Femur (tissue), 1 donor: ENCODE measurements at places on chromosomes 11 and 22.

GRCh38 chr11:130166457-130166784 lies 6.8 kb downstream of the ST14 start:
- DNase-seq: no peak

DNA sequence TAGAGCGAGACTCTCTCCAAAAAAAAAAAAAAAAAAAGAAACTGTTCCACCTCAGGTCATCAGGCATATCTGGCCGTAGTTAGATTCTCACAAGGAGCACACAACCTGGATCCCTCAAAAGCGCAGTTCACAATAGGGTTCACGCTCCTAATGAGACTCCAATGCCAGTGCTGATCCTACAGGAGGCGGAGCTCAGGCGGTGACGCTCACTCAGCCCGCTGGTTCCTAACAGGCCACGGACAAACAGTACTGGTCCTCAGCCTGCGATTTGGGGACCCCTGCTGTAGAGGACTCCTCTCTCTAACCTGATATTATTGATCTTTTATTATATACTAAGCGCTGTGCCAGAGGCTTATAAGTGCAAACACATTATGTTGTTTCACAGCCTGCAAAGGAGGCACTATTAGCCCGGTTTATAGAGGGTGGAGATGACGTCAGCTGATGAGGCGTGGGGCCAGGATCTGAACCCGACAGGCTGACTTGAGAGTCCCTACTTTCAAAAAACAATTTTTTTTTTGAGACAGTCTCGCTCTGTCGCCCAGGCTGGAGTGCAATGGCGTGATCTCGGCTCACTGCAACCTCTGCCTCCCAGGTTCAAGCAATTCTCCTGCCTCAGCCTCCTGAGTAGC lies 4.9 kb upstream of the MAFF start:
- no peak for DNase-seq

- DNase-seq: no peak
Measured at GRCh38 chr11:117095284-117096161, 2.7 kb downstream of the SIK3 start.

DNA sequence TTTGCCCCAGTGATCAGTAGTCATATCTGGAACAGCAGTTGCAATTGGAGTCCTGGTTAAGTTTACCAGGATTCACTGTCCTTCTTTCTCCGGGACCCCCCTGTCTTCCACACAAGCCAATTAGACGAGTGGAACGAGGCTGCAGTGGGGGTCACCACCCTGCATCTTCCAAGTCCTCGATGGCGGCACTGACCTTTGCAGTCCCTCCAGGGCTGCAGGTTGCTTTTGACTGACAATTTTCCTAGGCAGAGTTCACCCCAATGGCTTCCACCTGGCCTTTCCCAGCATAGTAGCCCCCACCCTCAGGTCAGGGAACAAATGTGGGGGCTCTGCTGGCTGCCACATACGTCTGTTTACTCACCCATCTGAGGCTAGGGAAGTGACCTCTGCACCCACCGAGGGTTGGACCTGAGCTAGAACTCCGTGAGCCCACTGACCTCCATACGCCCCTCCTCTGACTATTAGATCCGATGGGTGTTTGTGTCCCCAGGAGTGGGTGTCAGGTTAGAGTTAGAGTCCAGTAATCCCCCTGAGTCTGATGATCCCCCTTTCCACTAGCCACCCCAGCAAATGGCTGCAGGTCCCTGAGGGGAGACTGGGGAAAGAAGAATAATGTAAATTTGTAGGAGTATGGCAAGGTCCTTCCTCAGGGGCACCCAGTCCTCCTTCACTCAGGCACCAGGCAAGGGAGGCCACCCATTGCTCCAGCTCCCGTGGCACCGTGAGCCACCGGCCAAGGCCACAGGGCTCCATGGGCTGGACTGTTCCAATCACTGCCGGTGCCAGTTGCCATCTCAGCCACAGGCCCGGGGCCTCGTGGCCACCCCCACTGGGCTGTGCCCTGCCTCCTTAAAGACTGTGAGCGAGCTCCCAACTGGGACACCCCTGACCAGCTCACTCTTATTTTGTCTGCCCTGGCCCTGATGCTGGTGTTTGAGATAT lies 5.5 kb downstream of the C11orf21 start:
- DNase-seq: no peak

DNA sequence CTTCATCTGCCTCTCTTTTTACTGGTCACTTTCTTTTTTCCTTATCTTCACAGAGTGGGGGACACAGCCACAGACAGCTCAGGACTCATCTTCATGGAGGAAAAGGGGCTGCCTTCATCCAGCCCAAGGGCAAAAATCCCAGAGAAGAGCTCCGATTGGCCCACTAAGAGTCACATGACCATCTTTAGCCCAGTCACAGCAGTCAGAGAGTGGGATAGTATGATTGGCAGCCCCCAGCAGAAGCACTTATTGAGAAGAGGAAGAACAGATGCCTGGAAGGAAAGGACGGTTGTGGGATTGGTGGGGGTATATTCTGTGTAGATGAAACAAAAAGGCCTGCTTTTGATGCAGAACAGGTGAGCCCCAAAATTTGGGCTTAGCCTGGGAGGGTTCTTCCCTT lies 77.8 kb downstream of the MN1 start:
- no peak for DNase-seq

DNA sequence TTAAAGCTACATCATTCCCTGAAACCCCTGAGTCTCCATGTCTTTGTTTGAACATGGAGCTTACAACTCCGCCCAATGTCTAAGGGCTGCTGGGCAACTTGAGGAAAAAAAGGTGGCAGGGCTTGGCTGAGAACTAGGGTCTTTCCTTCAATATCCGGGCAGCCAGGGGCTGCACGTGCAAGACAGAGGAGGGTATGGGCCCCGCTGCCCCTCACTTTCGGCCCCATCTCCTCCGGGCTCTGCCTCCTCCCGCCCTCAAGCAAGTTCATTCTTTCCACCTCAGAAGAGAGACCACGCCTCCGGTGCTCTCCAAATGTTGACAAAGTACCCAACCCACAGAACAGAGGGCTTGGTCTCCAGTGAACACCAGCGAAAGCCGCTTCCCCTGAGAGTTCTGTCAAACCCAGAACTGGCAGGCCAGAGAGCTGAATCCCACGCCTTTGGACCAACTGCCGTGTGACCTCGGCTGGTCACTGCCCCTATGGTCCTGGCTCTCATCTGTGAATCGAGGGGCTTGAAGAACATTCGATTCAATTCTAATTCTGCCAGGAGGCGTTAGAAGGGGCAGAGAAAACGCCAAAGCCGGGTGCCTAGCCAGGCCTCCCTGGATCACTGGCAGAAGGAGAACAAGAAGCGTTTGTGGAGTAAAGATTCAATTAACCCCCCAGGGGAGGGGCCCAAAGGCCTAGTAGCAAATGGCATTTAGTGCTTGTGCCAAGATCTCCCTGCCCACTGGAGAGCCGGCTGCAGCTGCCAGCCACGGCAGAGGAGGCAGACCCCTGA lies 7.3 kb downstream of the PDGFB start:
- DNase-seq: no peak

DNA sequence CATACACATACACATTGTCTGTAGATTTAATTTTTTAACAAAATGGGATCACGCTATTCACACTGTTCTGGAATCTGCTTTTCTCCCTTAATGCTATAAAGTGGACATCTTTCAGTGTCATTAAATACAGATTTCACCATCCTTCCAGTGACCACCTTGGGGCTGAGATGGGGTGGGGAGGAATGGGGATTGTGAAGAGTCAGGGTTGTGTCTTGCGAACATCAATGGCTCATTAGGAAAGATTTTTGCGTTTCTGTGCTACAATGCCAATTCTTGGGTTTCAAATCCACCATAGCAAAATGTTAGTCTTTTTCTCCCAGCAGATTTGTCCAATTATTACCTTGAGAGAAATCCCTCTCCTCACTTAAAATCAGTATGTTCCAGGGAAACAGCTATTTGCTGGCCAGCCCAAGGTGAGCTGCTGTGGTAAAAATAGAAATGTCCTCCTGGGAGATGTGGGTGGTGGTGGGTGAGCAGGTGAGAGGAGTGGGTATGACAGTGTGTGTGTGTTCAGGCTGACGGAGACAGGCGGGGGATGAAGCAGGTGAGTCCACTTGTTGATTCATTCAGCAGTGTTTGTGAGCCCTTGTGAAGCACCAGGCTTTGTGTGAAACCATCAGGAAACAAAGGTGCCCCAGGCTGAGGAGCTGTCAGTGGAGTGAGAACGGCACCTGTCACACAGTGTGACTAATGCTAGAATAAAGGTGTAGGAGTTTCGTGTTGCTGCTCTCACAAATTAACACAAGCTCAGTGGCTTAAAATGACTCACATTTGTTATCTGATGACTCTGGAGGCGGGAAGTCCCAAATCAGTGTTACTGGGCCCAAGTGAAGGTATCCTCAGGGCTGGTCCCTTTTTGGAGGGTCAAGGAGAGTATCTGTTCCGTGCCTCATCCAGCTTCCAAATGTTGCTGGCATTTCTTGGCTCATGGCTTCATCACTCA lies 1.7 kb upstream of the CBX6 start:
- DNase-seq: no peak

GRCh38 chr11:78973876-78974275 lies 399.2 kb upstream of the NARS2 start:
- DNase-seq: no peak
